ENCODE measurements at places on chromosomes 4 and X. TPM values are rescaled to one million over a fixed set of nuclear protein-coding genes. Genes with fewer than 3 reads are reported as not detected.

SH3TC1 gene
- 12.9 TPM for total RNA-seq

AMELX gene
- not detected for total RNA-seq

DCAF8L2 gene
- not detected for total RNA-seq

FGF2 gene
- total RNA-seq: 8.3 TPM

STARD8 gene
- 5.6 TPM for total RNA-seq

PABPC4L gene
- total RNA-seq: 0.77 TPM

SH2D1A gene
- total RNA-seq: 1.6 TPM

- no peak overlapping the region for H3K4me3 ChIP-seq
- H3K36me3 ChIP-seq: no peaks in the 10 kb centered on the region
- H3K27ac ChIP-seq: no peak overlapping the region
- H3K27me3 ChIP-seq: no peaks in the 10 kb centered on the region
- DNase-seq: no peak
- H3K4me1 ChIP-seq: no peaks in the 10 kb centered on the region
These were observed 901.0 kb downstream of the CCSER1 start for GRCh38 chr4:91028228-91028627.

DNA sequence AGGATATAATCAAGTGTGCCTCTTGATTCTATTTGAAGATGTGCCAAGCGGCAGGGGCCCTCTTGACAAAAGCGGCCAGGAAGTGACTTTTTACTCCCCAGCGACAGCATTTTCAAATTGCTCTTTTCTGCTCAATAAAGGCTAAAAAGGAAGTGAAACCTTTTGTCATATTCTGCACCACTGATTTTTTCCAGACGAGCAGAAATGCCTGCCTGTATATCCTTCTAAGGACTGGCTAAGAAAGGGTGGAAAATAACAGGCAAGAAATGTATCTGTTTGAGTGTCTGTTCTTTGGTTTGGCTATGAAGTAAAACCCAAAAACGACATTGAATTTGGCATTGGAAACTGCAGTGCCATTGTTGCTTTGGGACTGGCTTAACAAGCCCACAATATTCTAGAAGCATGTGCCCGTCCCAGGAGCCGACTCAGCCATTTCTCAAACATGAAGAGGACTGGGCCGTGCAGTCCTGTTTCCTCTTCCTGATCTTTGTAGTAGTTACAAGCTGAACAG is 25.4 kb downstream of the TMSB4X start:
- no peak overlapping the region for H3K4me3 ChIP-seq
- peaks cover 38% of the 10 kb centered on the region for H3K4me1 ChIP-seq
- DNase-seq: no peak
- peak overlapping the region; percentile 44 for H3K27ac ChIP-seq

GRCh38 chr4:121064482-121064881 is 7.9 kb downstream of the NDNF start:
- H3K4me3 ChIP-seq: no peak overlapping the region
- H3K27me3 ChIP-seq: peaks cover 2% of the 10 kb centered on the region
- no peaks in the 10 kb centered on the region for H3K4me1 ChIP-seq
- no peak overlapping the region for H3K27ac ChIP-seq

DNA sequence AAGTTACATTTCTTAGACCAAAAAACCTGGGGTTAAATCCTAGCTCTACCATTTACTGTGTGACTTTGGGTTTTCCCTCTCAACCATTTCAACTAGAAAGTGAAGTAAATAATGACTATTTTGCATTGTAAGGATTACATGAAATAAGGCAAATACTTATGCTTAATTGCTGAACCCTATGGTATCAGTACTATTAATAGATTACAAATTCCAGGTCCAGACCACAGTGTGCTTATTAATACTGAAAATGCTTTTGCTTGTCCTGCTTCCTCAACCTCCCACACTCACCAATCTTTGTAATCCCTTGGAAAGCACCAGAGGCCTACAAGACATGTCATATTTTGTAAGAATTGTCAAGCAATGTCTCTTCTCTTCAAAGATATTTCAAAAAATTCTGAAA is 456.5 kb downstream of the SPOCK3 start:
- H3K4me1 ChIP-seq: no peaks in the 10 kb centered on the region
- H3K36me3 ChIP-seq: no peaks in the 10 kb centered on the region
- H3K27ac ChIP-seq: no peak overlapping the region
- DNase-seq: no peak

- H3K27me3 ChIP-seq: peaks cover 21% of the 10 kb centered on the region
- H3K4me3 ChIP-seq: no peak overlapping the region
- no peaks in the 10 kb centered on the region for H3K36me3 ChIP-seq
- no peaks in the 10 kb centered on the region for H3K4me1 ChIP-seq
- H3K27ac ChIP-seq: no peak overlapping the region
These were observed 107.5 kb upstream of the RPL34 start for GRCh38 chr4:108512615-108513505.

DNA sequence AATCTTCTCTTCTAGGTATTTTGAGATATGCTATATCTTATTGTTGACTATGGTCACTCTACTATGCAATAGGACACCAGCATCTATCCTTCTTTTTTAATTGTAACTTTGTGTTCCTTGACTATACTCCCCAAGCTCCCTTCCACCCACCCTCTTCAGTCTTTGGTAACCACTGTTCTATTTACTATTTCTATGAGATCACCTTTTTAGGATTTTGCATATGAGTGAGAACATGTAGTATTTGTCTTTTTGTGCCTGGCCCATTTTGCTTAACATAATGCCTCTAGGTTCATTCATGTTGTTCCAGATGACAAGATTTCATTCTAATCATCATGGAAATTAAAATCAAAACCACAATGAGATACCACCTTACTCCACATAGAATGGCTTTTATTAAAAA is 63.3 kb upstream of the BANK1 start:
- H3K27ac ChIP-seq: no peak overlapping the region
- no peaks in the 10 kb centered on the region for H3K4me1 ChIP-seq
- no peaks in the 10 kb centered on the region for H3K36me3 ChIP-seq
- no peak for DNase-seq

- peak overlapping the region; percentile 87 for H3K27ac ChIP-seq
- peaks cover 26% of the 10 kb centered on the region for H3K4me1 ChIP-seq
- no peaks in the 10 kb centered on the region for H3K36me3 ChIP-seq
- no peak for DNase-seq
- H3K4me3 ChIP-seq: peak overlapping the region; percentile 66
These were observed 1.2 kb downstream of the TCEANC start for GRCh38 chrX:13654116-13654515.

GRCh38 chr4:40190880-40191815 is 5.7 kb upstream of the RHOH start:
- no peak overlapping the region for H3K4me3 ChIP-seq
- no peaks in the 10 kb centered on the region for H3K4me1 ChIP-seq
- no peaks in the 10 kb centered on the region for H3K36me3 ChIP-seq
- peaks cover 7% of the 10 kb centered on the region for H3K27me3 ChIP-seq
- no peak for DNase-seq
- no peak overlapping the region for H3K27ac ChIP-seq

DNA sequence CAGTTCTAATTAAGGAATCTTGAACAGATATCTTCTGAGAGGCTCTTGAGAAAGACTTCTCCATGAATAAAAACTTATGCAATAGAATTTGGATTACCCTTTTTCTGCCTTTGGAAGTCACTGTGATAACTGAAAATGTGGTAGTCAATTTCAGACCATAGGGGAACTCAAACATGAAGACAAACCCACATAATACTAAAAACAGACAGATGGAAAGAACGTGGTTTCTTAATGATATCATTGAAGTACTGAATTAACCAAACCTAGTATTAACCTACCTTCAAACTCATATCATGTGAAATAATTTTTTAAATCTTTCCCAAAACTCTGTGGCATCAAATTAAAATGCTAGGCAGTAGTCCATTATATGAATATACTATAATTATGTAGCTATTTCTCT is 153.5 kb downstream of the CAMK2D start:
- no peak for DNase-seq
- H3K27me3 ChIP-seq: no peaks in the 10 kb centered on the region
- no peaks in the 10 kb centered on the region for H3K4me1 ChIP-seq
- no peak overlapping the region for H3K27ac ChIP-seq
- no peak overlapping the region for H3K4me3 ChIP-seq

GRCh38 chr4:168587411-168588125 is 90.7 kb downstream of the PALLD start:
- H3K4me3 ChIP-seq: no peak overlapping the region
- peak; percentile 37 for DNase-seq
- H3K27ac ChIP-seq: peak overlapping the region; percentile 67
- H3K27me3 ChIP-seq: no peaks in the 10 kb centered on the region

DNA sequence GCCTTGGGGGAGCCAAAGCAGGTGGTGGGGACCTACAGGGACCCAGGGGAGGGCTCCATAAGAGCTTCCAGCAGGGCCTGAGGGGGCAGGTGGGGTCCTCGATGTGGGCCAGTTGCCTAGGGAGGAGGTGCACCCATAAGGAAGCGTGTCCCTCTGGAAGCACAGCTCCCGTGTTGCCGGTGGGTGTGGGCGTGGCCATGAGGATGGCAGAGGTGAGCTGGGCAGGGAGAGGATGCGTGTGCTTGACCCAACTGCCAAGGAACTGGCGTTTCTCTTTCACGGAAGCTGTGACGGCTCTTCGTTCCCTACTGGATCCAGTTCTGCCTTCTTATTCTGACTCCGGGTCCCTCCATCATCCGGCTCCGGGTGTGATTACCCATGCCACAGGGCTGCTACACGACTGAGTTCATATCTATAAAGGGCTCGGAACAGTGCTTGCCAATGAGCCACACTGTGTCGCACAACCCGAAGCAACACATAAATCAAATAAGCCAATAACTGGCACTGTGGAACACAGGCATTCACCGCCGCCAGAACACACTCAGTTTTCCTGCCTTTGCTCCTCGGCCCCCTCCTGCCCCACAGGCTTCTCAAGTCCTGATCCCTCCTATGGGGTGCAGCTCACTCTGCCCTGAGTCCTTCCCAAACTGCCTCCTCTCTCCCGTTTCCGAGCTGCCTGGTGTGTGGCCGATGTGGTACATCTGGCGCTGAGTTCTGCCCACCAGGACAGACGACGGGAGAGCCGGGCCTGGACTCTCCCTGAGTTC is 35.5 kb downstream of the RNF212 start:
- DNase-seq: no peak
- H3K4me1 ChIP-seq: peaks cover 15% of the 10 kb centered on the region
- H3K4me3 ChIP-seq: no peak overlapping the region
- no peaks in the 10 kb centered on the region for H3K36me3 ChIP-seq
- peaks cover 45% of the 10 kb centered on the region for H3K27me3 ChIP-seq

GRCh38 chr4:24862073-24862751 is 50.6 kb downstream of the CCDC149 start:
- peaks cover 16% of the 10 kb centered on the region for H3K4me1 ChIP-seq
- no peak overlapping the region for H3K4me3 ChIP-seq

- DNase-seq: no peak
- H3K36me3 ChIP-seq: no peaks in the 10 kb centered on the region
- peaks cover 2% of the 10 kb centered on the region for H3K4me1 ChIP-seq
- no peak overlapping the region for H3K27ac ChIP-seq
These were observed 105.0 kb upstream of the AFAP1 start for GRCh38 chr4:8044699-8045098.

- H3K4me3 ChIP-seq: no peak overlapping the region
- H3K36me3 ChIP-seq: no peaks in the 10 kb centered on the region
- H3K27me3 ChIP-seq: no peaks in the 10 kb centered on the region
- H3K27ac ChIP-seq: no peak overlapping the region
- DNase-seq: no peak
These were observed 252.6 kb upstream of the CENPE start for GRCh38 chr4:103450693-103451092.

GRCh38 chr4:90181644-90182043 is 54.5 kb downstream of the CCSER1 start:
- H3K27ac ChIP-seq: no peak overlapping the region
- no peak for DNase-seq
- peaks cover 8% of the 10 kb centered on the region for H3K4me1 ChIP-seq
- no peaks in the 10 kb centered on the region for H3K36me3 ChIP-seq

DNA sequence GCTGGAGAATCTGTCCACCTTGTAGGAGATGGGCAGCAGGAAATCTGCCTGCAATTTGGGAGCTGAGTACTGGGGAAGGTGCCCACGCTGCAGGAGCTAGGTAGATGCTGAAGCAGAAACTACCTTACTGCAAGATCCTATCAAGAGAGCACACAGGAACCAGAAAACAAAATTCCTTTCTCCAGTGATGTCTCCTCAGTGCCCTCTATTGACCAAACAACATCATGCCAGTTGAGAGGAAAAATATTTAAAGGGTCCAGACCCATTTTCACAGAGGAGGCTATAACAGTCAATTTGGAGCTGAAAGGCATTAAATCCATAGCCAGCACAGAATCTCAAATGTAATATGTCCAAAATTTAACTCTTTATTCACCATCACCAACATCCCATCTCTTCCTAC is 406.8 kb downstream of the SLITRK2 start:
- no peak for DNase-seq
- H3K36me3 ChIP-seq: no peaks in the 10 kb centered on the region
- H3K4me3 ChIP-seq: no peak overlapping the region
- no peaks in the 10 kb centered on the region for H3K27me3 ChIP-seq
- H3K27ac ChIP-seq: no peak overlapping the region
- H3K4me1 ChIP-seq: no peaks in the 10 kb centered on the region

GRCh38 chrX:15194146-15194545 is 75.7 kb downstream of the ASB9 start:
- no peak for DNase-seq
- no peaks in the 10 kb centered on the region for H3K27me3 ChIP-seq

DNA sequence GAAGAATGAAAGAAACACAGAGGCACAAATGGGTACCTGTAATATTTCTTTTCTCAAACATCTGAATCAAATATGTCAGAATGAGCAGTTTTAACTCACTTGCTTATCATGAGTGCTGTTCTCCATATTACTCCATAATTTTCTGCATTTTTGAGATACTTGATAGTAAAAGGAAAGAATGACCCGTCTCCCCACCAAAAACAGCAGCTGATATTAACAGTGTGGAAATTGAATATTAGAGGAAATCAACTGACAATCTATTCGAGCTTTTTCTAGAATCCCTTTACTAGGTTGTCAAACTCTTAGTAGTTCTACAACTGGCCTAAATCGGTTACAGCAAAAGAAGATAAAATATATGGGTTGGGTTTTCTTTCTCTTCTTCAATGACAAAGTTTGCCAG is 49.9 kb upstream of the HELT start:
- no peaks in the 10 kb centered on the region for H3K4me1 ChIP-seq
- no peak overlapping the region for H3K4me3 ChIP-seq
- H3K27ac ChIP-seq: no peak overlapping the region
- no peaks in the 10 kb centered on the region for H3K36me3 ChIP-seq
